Non-pigmented ciliary epithelial cell (primary cell): ENCODE measurements at places on chromosomes 2 and 18.

DNA sequence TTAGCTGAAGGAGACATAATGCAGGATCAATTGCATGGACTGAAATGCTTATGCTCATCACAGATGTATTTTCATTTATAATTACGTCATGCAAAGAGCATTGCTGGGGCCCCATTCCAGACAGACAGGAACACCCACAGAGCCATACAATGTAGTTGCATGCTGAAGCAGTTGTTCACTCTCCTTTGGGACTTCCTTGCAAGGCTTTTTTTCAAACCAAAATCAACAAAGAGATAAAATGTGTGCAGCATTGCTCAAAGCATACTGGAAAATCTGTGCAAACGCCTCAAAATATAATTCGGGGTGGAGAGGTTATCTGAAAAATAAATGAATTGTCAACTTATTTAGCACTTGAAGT lies 463.2 kb downstream of the CDH2 start:
- peak; percentile 83 for DNase-seq

GRCh38 chr2:216222650-216223352 lies 113.7 kb downstream of the XRCC5 start:
- no peak for DNase-seq

- DNase-seq, result no peak
These were observed 96.5 kb downstream of the ZFP36L2 start for GRCh38 chr2:43129676-43130547.

GRCh38 chr2:68762665-68763064 lies 28.1 kb downstream of the ARHGAP25 start:
- DNase-seq, result no peak

DNA sequence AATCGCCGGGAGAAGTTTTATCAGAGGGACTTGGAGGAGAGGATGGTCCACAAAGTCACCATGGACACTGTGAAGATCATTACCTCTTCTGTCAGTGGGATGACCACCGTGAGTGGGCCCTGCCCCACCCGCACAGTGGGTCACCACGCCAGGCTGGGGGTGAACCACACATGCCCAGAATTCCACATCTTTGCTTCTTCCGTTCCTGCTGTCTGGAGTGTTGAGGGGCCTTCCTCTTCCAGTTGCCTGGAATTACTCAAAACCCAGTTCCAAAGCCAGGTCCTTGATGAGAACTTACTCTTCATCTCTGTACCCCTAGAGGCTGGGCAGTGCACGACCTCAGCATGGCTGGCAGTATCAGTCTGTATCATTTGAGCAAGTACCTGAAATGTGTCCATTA lies 22.1 kb downstream of the MROH2A start:
- DNase-seq, result no peak

GRCh38 chr2:37862620-37863019 lies 62.5 kb upstream of the RMDN2 start:
- DNase-seq, result no peak
